Activated gamma-delta T cell treated with Interleukin-2 at 50 U/mL for 16 hours (primary cell): ENCODE measurements at places on chromosomes 7 and 10.
A peak's percentile ranks its signal among the peaks of the same experiment; 100 is the strongest.

GRCh38 chr10:29319205-29319781, 30.4 kb downstream of the LYZL1 start:
- DNase-seq, result no peak

DNA sequence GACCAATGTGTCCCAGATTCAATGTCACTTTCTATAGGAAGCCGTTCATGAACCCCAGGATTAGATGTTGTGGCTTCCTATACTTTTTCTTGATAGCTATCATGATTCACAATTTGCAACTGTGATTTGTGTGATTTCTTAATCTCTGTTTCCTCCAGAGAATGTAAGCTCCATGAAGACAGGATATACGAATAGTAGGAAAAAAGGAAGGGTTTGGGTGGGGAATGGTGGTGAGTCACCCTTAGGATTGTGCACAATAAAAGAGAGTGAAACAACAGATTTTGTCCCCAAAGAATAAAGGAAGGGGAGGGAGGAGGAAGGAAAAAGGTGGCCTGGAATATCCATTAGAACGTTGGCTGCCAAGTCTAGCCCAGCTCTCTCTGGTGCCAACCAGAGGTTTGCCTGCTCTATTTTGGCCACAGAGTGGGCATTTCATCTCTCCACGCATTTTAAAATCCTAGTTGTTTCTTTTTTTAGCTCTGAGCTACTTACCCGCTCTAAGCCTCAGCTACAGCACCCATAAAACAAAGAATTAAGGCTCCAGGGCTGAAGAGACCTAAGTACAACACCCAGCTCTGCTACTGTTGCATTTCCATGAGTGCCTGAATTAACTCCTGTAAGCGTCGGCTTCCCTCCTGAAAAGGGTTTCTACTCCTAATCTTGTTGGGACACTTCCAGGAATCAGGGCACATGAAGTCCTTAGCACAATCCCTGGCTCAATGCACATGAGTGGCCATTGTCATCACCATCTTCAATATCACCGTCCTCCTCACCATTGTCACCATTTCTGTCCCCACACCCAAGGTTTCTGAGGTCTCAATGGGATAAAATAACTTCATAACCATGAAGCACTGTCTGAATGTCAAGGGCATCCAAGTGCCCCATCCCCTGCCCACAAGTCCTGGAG, 3.5 kb downstream of the HK1 start:
- no peak for DNase-seq

- no peak for DNase-seq
Observed at GRCh38 chr7:110373416-110373815, 717.5 kb upstream of the LRRN3 start.

GRCh38 chr10:1475098-1475591, 262.2 kb downstream of the ADARB2 start:
- DNase-seq, result no peak

GRCh38 chr7:756928-757560, 30.0 kb upstream of the PRKAR1B start:
- DNase-seq, result no peak

- DNase-seq, result no peak
Observed at GRCh38 chr7:17580141-17580540, 281.7 kb downstream of the AHR start.

- DNase-seq, result no peak
Observed at GRCh38 chr10:49505589-49505988, 33.3 kb downstream of the ERCC6 start.

GRCh38 chr7:108246227-108246837, 116.2 kb upstream of the LAMB4 start:
- DNase-seq, result no peak

DNA sequence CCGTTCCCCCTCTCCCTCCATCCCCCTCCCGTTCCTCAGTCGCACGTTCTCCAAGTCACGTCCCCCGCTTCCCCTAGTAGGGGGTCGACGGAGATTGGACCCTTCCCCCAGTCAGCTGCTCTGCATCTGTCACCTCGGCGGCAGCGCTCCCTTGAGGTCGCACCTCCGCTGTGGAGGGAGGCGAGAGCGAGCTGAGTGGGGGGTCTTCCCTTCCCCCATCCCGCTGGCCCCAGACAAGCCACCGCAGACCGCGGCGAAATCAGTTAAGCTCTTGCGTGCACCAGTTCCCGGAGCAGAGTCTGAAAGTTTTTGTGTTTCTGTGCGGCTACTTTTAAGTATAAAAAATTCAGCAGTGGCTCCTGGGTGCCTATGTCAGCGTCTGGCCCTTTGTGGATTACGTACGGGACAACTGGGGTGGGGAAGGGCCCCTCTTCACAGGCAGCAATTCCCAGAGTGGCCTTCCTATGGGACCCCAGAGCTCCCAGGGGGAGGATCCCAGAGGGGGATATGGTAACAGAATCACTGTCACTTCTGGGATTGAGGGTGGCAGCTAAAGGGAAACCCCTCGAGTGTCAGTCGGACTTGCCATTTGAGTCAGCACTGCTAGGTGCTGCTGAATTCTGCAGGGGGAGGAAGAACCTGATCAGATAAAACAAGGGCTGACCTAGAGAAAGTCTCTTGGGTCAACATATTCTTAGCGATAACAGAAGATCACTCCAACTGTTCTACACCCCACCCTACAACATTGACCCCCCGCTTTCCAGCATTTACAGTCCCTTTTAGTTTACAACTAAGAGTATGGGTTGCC, 12.5 kb upstream of the DDIT4 start:
- peak; percentile 36 for DNase-seq

GRCh38 chr10:48567346-48567745, 37.5 kb downstream of the ARHGAP22 start:
- DNase-seq, result no peak

GRCh38 chr10:48464871-48465736, 139.8 kb downstream of the ARHGAP22 start:
- no peak for DNase-seq

DNA sequence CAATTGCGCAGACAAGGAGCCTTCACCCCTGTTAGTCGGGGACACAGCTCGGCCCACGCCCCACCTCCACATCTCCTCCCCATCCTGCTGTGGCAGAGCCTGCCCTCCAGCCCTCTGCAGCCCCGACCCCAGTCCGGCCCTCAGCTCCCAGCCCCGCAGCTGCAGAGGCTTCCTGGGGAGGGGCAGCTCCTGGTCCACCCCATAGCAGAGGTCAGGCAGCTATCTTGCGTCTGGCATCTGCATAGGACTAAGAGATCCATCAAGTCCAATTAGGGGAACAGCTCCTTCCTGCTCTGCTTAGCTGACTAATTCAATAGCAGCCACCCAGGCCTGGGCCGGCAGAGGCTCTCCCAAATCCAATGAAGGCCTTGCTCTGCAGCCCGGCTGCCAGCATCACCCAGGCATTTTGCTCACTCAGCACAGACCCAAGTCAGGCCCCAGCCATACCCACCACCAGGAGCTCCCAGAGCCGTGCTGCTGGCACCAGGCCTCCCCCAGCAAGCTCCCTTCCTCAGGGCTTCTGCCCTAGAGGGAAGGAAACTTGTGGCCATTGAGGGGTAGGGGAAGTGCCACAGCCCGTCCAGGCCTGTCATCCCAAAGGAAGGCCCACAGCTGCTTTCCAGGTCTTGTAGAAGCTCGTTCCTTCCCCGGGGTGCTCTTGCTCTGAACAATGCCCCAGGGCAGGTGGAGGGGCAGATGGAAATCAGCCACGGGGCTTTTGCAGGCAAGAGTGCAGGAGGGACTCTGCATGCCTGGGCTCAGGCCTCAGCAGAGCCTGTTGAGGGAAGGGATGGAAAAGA, 106.2 kb upstream of the RET start:
- no peak for DNase-seq

GRCh38 chr7:25256333-25256819, 28.1 kb upstream of the NPVF start:
- DNase-seq, result no peak

DNA sequence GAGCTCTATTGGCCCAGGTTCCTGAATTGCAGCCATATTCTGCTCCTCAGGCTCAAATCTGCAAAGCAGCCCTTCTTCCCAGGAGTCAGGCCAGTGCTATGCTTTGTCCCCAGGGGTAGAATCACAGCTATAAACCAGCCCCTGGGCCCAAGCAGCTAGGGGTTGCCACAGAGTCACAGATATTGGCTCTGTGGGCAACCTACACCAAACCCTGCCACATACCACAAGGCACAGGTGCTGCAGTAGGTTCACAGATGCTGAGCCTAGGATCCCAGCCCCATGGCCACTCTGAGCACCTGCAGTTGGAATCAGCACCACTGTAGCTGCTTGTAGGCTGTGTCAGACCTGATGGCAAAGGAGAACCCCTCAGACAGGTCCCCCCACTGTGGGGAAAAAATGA, 43.1 kb upstream of the CAMK2B start:
- DNase-seq, result no peak

DNA sequence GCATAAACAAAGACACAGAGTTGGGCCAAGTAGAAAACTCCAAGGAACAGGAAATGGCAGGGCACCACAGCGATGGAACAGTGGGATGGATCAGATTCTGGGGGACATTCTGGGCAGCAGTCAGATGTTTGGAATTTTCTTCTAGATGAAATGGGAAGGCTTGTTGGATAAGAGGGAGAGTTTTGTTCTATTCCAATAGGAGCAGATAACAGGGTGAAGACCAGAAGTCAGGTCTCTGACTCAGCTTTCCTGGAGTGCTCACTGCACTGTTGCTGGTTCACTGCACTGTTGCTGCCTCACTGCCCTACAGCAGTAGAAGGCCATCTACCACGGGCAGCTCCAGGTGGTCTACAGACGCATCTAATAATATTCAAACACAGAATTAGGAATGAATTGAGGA, 135.6 kb downstream of the ATE1 start:
- DNase-seq, result no peak

- peak; percentile 19 for DNase-seq
Observed at GRCh38 chr10:16948361-16948760, 131.1 kb upstream of the RSU1 start.

- no peak for DNase-seq
Observed at GRCh38 chr7:67406976-67407375, 410.3 kb downstream of the TYW1 start.

DNA sequence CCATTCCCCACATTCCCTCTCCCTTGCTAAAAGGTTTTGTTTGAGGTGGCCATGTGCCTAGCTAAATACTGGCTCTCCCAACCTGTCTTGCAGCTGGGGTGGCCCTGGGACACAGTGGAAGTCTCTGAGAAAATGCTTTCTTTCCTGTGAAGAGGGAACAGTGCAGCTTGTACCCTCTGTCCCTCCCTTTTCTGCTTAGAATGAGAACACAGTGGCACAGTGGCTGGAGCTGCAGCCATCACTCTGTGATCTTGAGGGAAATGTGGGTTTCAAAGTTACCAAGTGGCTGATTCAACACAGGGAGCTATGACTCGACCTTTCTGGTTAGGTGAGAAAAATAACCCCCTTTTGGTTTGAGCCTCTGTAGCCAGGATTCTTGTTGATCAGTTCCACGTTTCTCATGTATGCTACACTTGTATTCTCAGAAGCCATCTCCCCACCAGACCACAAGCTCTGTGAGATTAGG, 62.7 kb upstream of the CARD11 start:
- no peak for DNase-seq

GRCh38 chr10:17430647-17431355, 23.6 kb downstream of the ST8SIA6 start:
- DNase-seq, result peak; percentile 64

DNA sequence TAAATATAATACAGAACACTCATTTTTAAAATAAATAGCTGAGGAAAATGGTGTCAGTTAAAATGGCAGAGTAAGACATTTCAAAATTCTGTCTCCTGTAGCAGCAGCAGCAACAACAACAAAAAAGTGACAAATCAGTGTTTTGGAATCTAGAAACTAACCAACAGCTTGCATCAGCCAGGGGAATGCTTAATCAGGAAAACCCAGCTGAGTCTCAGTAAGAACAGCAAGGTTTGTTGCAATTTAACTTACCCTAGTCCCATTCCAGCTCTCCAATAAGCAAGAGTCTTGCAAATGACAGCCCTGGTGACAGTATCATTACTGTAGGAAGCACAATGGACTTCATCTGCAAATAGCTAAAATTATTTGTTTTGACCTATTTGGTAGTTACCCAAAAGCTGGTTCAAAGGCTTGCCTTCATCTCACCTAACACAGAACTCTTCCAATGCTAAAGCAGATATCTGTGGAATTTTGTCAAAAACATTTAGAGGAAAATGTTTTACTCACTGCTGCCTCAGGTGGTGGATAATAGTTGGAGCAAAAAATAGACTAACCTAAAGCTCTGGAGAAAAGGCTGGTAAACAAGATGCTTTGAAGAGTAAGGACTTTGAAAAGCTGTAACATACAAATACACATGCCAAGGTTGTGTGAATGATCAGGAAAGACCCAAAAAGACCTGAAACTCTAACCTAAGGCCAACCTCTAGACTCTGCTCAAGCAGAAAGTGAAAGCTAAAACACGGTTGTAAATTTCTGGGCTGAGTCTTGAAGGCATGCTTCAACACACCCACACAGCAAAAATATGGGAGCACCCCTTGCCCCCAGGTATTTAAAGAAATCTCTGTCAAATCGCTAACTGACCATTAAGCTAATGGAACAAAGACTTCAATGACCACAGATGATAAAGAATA, 9.9 kb upstream of the ARHGAP22 start:
- no peak for DNase-seq

DNA sequence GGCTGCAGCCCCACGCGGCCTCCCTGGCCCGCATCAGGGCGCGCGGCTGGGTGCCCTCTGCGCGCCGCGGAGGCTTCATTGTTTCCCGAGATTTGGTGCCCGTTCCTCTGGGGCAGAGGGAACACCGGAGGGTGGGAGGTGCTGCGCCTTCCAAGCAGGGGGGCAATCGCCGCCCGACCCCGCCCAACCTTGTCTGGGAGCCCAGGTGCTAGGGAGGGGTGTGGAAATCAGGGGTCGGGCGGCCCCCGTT, 1.0 kb upstream of the NRP1 start:
- no peak for DNase-seq

GRCh38 chr10:3699916-3700315, 85.1 kb downstream of the KLF6 start:
- no peak for DNase-seq

GRCh38 chr10:96616961-96617360, 30.1 kb upstream of the TM9SF3 start:
- no peak for DNase-seq

GRCh38 chr10:131553581-131553980, 242.1 kb upstream of the TCERG1L start:
- no peak for DNase-seq

DNA sequence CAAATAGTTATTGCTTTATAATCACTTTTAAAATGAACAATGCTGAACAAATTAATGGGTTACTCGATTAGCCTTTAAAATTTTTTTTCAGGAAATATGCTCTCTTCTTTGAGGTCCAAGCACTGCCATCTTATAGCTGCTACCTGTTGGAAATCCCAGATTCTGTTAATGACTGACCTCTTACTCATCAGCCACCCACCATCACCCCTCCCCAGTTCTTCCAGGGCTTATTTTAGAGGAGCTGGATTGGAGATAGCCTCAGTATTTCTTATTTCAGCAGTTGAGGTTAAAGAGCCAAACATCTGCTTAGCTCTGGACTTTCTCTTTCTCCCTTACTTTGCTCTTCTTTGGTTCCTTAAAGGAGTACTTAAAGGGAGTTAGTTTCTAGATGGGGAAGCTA, 420.0 kb downstream of the EXOC4 start:
- no peak for DNase-seq

- no peak for DNase-seq
Observed at GRCh38 chr7:36129048-36129534, 24.0 kb upstream of the EEPD1 start.

DNA sequence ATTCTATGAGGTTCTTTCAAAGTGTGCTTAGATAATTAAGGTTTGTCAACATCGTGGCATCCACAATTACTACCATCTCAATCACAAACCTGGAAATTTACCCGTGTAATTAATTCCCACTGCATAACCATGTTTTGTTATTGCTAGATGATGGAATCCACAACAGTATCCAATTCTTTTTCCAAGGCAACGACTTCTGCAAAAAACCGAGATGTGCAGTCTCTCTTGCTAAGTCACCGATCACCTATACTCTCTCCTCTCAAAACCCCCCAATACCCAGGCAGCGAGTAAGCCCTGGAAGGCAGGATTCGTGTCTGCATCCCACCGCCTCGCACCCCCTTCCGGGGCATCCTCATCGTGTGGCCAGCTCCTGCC, 678 bp upstream of the EIF4H start:
- no peak for DNase-seq
